ENCODE measurements at places on chromosomes 12 and 14.

DNA sequence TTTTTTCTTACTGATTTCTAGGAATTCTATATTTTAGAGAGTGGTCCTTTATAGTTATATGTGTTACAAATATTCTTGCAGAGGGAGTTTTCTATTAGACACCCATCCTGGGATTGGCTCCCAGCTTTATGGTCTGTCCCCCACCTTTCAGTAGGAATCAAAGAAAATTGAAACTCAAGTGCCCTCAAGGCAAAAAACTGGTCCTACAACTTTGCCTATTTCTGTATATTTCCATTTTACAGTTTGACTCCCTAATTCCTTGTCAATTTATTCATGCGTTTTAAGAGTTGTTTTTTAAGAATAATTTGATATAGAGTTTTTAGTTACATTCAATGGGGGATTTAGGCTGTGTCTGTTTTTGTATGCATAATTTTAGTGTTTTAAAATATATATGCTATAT is 208.9 kb downstream of the SYNE2 start:
- no peak for DNase-seq

GRCh38 chr14:36430662-36431084 is 89.4 kb downstream of the NKX2-1 start:
- no peak for DNase-seq

GRCh38 chr12:18703321-18703720 is 34.5 kb downstream of the PLCZ1 start:
- no peak for DNase-seq

DNA sequence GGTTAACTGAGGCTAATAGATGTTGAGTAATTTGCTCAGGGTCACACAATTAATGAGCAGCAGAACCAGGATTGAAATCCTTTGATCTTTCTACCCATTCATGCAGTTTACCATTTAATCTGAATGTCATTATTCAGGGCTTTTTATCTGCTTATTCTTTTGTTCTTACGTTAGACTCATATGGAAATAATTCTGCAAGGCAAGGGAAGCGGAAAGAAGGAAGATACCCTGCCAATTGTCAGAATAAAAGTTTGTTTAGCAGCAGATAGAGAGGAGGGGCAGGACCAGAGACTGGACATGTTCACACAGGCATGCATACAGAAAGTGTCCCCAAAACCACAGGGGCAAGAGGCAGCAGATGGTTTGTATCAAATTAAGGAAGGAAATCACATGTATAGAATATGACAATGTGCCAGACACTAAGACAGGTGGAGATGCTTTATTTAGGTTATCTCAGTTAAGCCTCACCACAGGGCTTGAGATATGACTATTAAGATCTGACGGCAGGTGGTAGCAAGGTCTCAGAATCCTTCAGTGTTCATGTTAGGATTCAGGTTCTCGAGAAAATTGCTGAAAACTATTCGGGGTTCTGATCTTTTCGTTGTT is 29.8 kb downstream of the BRMS1L start:
- DNase-seq = no peak

DNA sequence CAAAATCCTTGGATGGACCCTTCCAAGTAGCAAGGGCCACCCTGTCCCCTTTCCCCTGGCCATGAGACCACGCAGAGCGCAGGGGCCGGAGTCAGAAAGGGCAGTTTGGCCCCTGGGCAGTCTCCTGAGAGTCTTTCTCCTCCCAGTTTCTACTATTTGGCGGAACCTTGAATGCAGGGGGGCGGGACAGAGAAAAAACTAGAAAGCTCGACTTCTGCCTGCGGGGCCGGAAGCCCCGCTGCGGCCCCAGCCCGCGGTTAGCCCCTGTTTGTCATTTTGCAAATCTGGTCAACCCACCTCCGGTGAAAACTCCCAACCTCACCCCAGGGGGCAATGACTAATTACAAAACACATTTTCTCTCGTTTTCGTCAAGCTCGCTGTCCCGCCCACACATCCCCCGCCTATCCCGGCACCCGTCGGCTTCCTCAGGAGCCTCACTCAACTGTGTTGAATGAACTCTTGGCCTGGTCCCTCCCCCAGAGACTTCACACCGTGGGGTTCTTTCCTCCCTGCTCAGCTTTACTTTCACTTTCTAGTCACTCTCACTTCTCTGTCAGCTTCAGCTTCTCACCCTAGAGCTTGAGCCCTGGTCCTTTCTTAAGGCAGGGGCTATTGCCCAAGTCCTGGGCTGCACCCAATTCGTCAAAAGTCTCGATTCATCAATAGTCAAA is 66.7 kb downstream of the IRF2BPL start:
- DNase-seq = peak; percentile 91

DNA sequence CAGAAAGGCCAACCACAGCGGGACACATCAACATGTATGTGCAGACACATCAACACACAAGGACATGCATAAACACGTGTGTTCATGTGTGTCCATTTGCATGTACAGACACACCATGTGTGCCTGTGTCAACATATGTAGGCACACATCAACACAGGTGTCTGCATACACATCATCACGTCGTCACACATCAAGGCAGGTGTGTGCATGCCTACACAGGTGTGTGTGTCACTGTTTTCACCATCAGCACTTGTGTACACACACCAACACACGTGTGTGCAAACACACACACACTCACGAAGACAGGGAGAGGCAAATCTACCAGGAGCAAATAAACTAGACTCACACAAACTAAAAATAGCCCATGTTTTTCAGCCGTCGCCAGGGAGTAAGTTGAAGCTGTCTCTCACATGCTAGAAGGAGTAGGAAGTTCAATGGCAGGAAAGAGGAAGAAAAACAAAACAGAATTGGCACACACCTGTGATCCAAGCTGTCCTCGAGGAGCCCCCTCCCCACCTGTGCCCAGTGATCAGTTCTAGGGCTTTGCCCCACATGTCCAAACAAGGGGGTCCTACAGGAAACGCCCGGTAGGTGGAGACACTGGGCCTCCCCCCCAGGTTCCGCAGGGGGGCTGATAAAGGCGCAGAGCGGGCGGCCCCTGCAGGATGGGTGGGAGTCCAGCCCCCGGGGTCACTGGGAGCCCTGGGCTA is 7.4 kb downstream of the SCARB1 start:
- DNase-seq = no peak

GRCh38 chr12:77940567-77940966 is 109.9 kb downstream of the NAV3 start:
- no peak for DNase-seq

DNA sequence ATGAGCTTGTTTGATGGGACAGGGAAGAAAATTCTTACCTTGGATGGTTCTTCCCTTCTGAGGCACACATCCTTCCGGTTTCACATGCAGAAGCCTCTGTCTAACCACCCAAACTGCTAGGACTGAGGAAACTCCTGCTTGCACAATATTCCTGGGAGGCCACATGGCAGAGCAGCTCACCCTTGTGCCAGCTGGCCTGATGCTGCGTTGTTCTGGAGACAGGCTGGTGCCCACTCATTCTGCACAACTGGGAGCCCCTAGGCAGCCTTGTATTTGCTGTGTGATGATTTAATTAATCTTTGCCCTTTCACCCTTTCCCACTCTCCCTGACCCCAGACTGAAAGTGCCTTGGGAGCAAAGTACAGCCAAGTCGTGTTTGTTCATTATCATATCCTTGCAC is 130.8 kb downstream of the RTN1 start:
- no peak for DNase-seq

DNA sequence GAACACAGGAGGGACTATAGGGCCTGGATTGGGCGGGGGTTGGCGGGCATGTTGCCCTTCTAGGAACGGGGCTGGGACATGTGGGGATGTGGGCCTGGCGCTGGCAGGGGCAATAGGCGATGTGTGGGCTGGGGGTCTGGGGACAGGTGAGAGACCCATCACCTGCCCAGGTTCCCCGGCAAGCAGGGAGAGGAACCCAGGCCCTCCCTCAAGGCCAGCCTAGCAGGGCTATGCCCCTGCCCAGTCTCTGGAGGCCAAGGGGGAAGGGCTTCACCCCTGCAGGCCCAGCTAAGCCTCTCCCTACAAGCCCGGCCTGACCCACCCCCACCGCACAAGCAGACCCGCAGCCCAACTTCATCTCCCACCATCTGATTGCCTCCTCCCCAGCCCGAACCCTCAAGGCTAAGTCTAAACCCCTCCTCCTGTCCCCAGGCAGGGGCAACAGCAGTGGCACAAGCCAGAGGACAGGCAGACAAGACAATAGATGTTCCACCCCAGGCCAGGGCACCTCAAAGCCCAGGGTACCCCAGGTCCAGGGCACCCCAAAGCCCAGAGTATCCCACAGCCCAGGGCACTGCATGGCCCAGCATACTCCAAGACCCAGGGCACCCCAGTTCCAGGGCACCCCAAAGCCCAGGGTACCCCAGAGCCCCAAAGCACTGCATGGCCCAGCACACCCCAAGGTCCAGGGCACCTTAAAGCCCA is 6.5 kb downstream of the JAG2 start:
- DNase-seq = no peak

- no peak for DNase-seq
Measured at GRCh38 chr12:22576473-22576872, 32.1 kb upstream of the C2CD5 start.

DNA sequence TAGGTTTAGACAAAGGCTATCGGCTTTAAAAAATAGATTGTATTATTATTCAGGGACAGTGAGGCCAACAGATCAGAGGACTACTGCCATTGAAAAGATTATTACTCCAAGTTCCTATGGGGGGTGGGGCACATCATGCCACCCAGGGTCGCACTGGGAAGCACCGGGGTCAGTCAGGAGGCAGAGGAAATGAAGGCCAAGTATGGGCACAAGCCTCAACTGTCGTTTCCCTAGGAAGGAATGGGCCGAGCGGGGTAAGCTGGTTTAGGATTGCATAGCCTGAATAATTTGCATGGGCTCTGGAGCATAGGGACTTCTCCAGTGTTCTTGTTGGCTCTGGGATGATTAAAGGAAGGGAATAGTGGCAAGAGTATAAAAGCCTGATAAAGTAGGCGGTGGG is 205.3 kb downstream of the NOVA1 start:
- no peak for DNase-seq

GRCh38 chr12:88406905-88407304 is 173.4 kb downstream of the KITLG start:
- DNase-seq = no peak

DNA sequence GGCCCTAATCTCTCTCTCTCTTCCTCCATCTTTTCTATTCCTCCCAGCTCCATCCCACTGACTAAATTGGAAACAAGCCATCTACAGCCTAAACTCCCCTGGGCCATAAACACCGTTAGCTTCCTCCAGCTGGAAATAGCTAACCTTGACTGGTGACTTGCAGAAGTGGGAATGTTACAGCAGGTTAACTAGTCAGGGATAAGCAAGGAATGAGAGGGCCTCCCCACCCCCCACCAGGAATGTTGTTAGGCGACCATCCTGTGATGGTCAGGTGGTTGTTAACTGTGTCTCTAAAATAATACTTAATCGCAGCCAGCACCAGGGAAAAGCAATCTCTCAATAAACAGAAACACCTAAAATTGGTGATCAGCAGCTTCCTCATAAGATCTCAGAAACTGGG is 40.8 kb downstream of the MIS18BP1 start:
- no peak for DNase-seq

- DNase-seq = no peak
Measured at GRCh38 chr12:22304341-22304740, 30.2 kb downstream of the ST8SIA1 start.

GRCh38 chr12:18658179-18658578 is 79.6 kb downstream of the PLCZ1 start:
- DNase-seq = no peak

GRCh38 chr12:86226481-86226880 is 29.7 kb downstream of the MGAT4C start:
- no peak for DNase-seq

GRCh38 chr12:79747274-79747673 is 56.5 kb upstream of the PAWR start:
- no peak for DNase-seq

DNA sequence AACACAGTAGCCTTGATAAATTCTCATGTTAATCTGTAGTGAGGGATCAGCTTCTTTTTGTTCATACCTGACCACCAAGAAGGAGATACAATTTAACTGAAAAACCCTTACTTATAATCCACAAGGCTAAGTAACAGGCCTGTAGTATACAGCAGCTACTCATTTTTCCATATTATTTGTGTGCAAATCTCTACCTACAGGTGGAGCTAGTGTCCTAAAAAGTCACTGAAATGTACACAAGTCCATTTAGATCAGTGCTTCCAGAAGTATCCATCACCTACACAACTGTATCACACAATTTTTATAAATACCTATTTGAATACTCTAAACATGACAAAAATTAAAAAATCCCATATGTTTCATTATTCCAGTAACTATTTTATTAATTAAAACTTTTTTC is 173.2 kb downstream of the SLC35F4 start:
- no peak for DNase-seq

- no peak for DNase-seq
Measured at GRCh38 chr14:39006721-39007410, 96.2 kb downstream of the SEC23A start.

DNA sequence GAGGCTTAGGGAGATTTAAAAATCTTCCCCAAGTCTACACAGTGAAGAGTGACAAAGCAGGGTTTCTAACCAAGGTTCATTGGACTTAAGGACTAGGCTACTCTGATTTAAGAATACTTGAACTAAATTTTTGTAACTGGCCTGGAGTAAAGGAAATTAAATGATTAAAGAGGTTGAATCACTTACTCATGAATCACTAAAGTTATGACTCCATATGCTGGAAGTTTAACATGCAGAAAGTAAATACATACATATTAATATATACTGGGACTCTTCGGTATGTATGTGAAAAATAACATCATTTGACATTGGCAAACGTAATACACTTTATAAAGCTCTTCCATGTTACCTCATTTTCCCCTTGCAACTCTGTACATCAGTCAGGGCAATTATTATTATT is 322.9 kb downstream of the KCNH5 start:
- no peak for DNase-seq

GRCh38 chr12:119673634-119674033 is 5.7 kb downstream of the PRKAB1 start:
- no peak for DNase-seq

DNA sequence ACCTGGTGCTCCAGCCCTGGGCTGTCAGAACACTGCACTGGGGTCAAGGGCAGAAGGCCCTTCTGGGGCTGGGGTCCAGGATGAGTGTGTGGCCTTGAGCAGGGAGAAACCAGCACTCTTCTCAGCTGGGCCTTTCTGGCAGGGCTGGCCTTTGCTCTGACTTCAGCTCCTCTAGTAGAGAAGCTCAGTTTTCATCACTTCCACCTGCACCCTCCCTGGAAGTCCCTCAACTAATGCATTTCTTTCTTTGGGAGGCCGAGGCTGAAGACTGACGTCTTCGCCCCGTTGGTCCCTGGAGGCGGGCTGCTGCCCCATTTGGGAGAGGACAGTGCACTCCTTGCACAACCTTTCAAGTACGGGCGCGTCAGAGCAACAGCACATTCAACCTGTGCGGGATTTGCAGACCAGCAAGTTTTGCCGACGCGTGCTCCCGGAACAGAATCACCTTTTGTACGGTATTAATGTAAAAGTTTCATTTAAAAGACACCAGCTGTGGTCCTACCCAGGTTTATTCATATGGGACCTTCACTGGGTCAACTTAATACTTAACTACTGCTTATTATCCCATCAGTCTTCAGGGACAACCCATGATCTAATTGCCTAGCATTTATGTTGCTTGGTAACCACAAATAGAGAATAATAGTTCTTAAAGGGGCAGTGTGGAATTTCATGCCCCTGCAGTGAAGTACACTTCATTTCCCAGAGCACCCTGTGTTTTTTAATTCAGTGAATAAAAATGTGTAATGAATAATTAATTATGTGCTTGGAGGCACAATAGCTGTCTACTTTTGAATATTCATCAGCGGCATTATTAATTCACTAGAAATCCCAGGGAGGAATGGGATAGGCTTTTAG is 134.8 kb upstream of the VRK1 start:
- DNase-seq = no peak
